Hematopoietic multipotent progenitor cell treated with erythropoietin and hydrocortisone succinate and interleukin-3 and kit ligand, for 6 days (in vitro differentiated cells): ENCODE measurements at places on chromosomes 5 and 9.

- DNase-seq = no peak
Observed at GRCh38 chr9:18385696-18386490, 88.1 kb upstream of the ADAMTSL1 start.

- DNase-seq = no peak
Observed at GRCh38 chr5:873328-873727, 19.3 kb downstream of the BRD9 start.

- DNase-seq = no peak
Observed at GRCh38 chr5:180197016-180197702, 11.9 kb downstream of the RASGEF1C start.

DNA sequence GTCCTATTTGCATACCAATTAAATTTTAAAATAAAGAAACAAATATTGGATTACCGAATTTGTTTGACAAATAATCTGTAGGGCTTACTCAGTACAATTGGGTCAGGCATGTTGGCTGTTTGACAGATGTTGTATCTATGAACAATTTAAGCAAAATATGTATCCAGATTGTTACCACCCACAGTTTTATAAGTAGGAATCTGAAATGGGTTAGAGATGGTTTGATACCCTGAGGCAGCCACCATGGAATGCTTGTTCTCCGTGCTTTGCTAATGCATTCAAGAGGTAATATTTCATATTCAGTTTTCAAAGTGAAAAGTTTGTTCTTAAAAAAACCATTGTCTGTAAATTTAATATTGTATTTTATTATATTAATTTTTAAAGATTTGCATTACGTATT lies 285.1 kb upstream of the ARRDC3 start:
- no peak for DNase-seq

DNA sequence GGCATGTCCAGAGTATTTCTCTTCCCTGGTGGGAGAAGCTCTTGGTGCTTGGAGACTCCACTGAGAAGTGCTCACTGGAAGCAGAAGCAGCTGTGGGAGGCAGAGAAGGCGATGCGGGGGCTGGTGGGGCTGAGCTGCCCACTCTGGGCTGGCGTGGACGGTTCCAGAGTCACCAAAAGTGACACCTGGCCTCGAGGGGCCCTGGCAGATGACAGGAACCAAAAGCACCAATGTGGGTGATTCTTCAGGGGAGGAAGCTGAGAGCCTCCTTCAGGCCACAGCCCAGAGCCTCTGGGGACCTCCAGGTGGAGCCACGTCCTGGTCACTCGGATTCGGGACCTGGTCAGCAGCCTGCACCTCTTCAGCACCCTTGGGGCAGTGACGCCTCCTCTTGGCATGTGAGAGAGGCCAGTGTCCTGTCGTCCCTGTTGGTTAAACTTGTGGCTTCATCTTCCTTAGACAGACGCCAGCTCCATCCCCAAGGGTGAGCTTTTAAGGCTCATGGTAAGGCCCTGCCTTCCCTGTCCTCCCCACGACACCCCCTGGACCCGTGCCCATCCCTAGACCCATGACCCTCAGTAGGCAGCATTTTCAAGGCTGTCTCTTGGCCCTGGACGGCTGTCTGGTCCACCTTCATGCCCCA lies 78.7 kb upstream of the IRX4 start:
- no peak for DNase-seq

DNA sequence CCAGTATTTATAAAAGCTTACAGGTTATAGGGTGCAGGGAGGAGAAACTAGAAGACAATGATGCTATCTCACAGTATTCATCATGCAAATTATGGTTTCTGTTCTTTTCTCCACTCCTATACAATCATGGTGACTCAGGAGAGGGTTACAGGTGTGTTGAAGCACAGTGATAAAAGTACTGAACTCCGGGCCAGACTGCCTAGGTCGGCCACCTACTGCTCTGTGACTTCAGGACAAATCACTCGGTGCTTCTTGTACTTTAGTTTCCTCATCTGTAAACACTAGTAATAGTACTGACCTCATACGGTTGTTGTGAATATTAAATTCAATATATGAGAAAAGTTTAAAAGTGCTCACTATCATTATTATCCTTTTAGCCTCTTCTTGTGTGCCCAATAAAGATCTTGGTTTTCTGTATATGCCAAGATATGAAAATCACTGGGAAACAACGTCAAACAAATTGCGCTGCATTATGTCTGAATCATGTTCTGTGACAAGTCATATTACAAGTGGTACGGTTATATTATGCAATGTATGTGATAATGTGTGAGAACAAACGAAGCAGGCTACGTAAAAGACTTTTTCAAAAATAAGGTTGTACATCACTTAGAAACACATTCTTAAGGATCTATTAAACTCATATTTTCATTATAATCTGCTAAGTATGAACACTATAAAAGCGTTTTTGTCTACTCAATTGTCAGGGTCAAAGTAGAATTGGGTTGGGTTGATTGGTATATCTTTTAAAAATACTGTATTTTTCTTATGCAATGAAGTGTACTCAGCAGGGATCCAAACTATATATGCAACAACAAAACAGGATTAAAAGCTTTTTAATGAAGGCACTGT lies 153.3 kb downstream of the EFNA5 start:
- DNase-seq = no peak

- no peak for DNase-seq
Observed at GRCh38 chr5:14432931-14433589, 148.5 kb upstream of the OTULINL start.

- DNase-seq = no peak
Observed at GRCh38 chr5:83720836-83721537, at the start of gene HAPLN1. Gene HAPLN1, minus strand, starts transcription at chr5:83720855. Its CDS starts 47,332 bp downstream, at chr5:83673523.

GRCh38 chr5:151868451-151868850 lies 56.2 kb downstream of the GLRA1 start:
- DNase-seq = no peak

- DNase-seq = no peak
Observed at GRCh38 chr9:131923766-131924165, 155.9 kb downstream of the MED27 start.

DNA sequence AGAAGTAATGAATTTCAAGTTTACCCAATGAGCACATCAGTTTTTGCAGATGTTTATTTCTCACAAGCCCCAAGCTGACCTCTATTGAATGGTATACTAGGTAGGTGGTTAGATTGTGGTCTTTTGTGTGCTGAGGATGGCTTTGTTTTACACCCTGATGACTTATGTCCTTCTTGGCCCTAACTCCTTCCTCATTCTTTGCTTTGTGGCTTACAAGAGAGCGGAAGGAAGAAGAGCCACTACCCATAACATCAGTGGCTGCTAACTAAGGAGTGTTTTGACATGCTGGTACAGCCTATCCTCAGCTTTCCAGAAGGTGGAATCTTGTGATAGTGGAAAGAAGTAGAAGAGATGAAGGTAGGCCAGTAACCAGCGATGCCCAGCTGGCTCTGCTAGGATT lies 85.7 kb upstream of the NTRK2 start:
- DNase-seq = no peak

- DNase-seq = no peak
Observed at GRCh38 chr9:111645806-111646205, 14.7 kb downstream of the DNAJC25 start.

DNA sequence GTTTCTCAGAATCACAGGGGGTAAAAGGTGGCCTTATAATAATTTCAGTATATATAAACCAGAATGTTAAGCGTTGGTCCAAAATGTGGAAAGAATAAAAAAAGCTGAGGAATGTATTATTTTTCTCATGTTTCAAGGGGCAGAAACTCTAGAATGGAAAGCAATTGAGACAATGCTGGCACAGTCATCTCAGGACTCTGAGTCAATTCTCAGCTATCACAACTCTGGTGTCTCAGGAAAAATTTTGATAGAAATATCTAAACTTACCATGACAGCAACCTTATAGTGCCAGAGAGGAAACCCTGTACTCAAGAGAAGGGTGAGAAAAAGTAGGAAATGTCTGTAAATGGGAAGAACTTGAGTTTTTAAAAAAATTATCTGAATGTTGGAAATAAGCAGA lies 1189.4 kb upstream of the NUDT12 start:
- no peak for DNase-seq

GRCh38 chr9:124010665-124011321 lies 775 bp upstream of the LHX2 start:
- DNase-seq = no peak

- peak; percentile 45 for DNase-seq
Observed at GRCh38 chr5:160118349-160119141, 705 bp downstream of the PWWP2A start.

DNA sequence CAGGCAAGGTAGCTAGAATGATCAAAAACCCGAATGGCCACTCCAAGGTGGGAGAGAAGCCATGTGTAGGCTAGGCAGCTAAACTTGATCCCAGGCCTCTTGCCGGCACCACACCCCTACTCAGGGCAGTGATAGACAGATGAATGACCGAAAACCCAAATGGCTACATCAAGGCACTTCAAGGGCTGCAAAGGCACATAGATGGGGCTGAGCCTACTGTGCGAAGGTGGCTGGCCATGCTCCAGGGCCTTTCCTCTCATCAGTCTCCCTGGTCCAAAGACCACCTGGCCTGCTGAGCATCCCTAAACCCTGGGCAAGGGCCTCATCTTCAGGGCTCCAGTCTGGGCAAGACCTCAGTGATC lies 3.7 kb upstream of the TIFAB start:
- DNase-seq = no peak

DNA sequence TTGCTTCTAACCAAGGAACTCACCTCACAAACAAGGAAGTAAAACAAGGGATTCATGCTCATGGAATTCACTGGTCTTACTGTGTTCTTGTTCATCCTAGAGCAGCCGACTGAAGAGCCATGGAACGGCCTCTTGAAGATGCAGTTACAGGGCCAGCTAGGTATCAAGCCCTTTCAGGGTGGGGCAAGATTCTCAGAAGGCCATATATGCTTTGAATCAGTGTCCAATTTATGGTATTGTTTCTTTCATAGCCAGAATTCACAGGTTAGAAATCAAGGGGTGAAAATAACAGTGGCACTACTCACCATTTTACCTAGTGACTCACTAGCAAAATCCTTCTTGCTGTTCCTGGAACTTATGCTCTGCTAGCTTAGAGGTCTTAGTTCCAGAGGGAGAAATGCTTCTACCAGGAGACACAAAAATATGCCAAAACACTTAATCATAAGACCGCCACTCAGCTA lies 159.5 kb upstream of the CDH10 start:
- DNase-seq = no peak

DNA sequence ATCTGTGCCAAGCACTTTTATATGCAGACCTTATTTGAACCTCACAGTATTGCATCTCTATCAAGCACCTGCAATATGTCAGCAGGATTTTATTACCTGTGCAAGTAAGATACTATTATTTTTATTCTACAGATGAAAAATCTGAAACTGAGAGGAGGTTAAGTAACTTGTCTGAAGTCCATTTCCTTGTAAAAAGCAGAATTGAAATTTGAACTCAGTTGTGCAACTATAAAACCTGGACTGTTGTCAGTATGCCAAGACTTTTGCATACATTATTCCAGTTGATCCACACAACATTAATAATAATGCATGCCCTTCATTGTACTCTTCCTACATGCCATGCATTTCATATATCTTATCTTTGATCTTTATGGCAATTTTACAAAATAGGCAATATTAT lies 82.2 kb upstream of the BRINP1 start:
- no peak for DNase-seq

DNA sequence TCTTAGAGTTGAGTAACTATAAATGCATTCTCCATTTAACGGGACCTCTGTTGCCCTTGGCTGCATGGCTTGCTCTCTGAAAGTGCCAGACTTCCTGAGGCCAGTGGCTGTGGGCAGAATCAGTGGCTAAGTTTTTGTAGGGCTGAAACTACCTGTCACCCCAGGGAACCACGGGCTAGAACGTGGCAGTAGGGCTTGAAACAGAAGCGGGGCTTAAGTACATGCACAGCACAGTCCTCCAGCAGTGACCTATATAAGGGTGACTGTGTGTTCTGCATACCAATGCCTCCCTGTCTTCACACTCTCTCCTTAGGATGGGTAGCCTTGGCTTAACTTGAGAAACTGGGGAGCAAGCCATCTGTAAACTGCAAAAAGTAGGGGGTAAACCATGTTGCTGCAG lies 43.6 kb upstream of the LRRTM2 start:
- DNase-seq = no peak

- DNase-seq = no peak
Observed at GRCh38 chr9:134707031-134707680, 65.6 kb downstream of the COL5A1 start.

- DNase-seq = no peak
Observed at GRCh38 chr5:178404987-178405386, 172.4 kb upstream of the PHYKPL start.

GRCh38 chr5:82374637-82375036 lies 96.5 kb upstream of the RPS23 start:
- no peak for DNase-seq

DNA sequence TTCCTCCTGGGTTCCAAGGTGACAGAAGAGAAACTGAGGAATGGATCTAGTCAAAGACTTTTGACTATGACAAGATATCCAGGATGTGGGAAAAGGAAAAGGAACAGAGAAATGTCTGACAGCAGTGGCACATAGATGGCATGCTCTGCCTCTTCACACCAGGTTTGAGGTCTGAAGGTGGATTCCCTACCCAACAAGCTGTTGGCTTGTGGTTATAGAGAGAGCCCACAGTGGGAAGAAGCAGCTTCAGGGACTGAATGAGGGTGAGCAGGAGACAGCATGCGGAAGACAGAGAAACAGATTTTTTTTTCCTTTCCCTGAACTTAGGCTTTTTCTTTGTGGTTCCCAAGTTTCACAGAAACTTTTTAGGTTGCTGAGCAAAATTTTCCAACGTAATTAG lies 20.6 kb downstream of the IFNW1 start:
- no peak for DNase-seq

GRCh38 chr5:42491699-42492098 lies 68.5 kb downstream of the GHR start:
- no peak for DNase-seq

GRCh38 chr9:86175223-86175622 lies 75.9 kb upstream of the GOLM1 start:
- no peak for DNase-seq

DNA sequence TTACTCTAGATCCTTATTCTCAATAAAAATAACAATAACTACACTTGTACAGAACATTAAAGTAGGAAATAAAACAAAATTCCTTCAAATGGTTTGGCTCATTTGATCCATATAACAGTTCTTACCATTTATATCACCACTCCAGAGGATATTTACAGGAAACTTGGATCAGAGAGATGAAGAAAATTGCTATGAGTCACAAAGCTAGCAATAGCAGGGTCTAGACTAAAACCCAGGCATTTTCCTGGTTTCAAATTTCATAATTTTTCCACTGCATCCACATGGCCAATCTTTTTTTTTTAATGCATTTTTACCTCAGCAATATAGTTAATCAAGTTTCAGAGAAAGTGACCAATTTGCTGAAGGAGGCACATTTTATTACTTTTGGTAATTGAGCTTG lies 299.2 kb downstream of the ELAVL2 start:
- DNase-seq = no peak

GRCh38 chr9:20693068-20693467 lies 9.0 kb downstream of the FOCAD start:
- peak; percentile 20 for DNase-seq

GRCh38 chr5:43033841-43034590 lies 6.1 kb downstream of the ANXA2R start:
- DNase-seq = no peak

GRCh38 chr5:100787648-100788047 lies 115.4 kb downstream of the ST8SIA4 start:
- DNase-seq = no peak

GRCh38 chr5:157088342-157088990 lies 20.4 kb downstream of the HAVCR2 start:
- DNase-seq = no peak

- no peak for DNase-seq
Observed at GRCh38 chr5:25516141-25516540, 871.4 kb upstream of the CDH10 start.

- no peak for DNase-seq
Observed at GRCh38 chr9:35962126-35962906, 4.4 kb upstream of the OR2S2 start.
